Natural killer cell treated with Interleukin-12 subunit alpha and Interleukin-12 subunit beta and Interleukin-15 and Interleukin-18, amount 100 ng/mL, for 72 hours (primary cell): ENCODE measurements at places on chromosomes 1 and 21.

DNA sequence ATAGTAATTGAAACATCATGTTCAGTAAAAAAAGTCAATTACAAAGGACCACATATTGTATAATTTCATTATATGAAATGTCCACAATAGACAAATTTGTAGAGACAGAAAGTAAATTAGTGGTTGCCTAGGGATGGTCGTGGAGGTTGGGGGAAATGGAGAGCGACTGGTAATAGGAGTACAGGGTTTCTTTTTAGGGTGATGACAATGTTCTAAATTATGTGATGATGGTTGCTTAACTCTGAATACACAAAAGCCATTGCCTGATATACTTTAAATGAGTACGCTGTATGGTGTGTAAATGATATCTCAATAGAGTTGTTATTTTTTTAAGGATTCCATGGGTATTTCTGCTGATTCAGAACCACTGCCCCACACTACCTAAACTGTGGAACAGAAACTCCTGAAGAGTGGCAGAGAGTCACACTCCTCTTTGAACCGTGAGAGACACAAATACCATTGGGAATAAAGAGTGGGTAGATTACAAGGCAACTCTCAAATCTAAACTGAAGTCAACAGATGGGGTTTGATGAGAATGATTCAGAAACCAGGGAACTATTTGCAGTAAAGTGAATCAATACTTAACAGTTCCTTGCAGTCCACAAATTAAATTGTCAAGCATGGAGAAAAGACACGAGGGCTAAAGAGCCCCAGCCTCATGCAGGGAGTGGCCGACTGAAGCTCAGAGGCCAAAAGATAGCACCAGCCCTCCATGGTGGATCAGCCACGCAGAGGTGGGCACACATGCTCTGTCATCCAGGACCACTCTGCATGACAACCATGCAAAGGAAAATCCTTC lies 118.0 kb downstream of the CAPN8 start:
- H3K27ac ChIP-seq = no peak overlapping the region
- no peak overlapping the region for H3K4me3 ChIP-seq

GRCh38 chr1:234965111-234965510 lies 163.5 kb downstream of the TOMM20 start:
- peaks cover 59% of the 10 kb centered on the region for H3K4me1 ChIP-seq
- H3K36me3 ChIP-seq = no peaks in the 10 kb centered on the region
- DNase-seq = peak; percentile 80
- H3K4me3 ChIP-seq = peak overlapping the region; percentile 92
- no peaks in the 10 kb centered on the region for H3K27me3 ChIP-seq
- H3K27ac ChIP-seq = peak overlapping the region; percentile 98

DNA sequence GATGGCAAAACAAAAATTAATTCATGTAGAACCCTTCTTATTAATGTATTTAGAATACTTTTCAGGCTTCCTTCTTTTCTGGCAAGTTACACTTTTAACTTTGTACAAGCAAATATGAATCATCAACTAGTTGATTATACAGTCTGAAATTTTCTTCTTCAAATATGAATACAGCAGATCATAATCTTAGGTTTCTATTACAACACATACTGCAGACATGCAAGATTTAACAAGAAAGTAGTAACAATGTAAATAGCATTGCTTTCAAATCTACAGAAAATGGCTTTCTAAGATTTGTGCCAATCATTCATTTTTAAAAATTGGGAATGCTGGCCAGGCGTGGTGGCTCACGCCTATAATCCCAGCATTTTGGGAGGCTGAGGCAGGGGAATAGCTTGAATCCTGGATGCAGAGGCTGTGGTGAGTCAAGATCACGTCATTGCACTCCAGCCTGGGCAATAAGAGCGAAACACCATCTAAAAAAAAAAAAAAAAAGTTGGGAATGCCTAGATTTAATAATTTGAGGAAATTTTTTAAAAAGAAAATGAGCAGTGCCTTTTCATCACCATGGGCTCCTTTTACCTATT lies 68.4 kb upstream of the DPYD start:
- H3K36me3 ChIP-seq = no peaks in the 10 kb centered on the region
- H3K27ac ChIP-seq = no peak overlapping the region
- no peaks in the 10 kb centered on the region for H3K4me1 ChIP-seq
- peaks cover 18% of the 10 kb centered on the region for H3K27me3 ChIP-seq
- DNase-seq = no peak
- H3K4me3 ChIP-seq = no peak overlapping the region

DNA sequence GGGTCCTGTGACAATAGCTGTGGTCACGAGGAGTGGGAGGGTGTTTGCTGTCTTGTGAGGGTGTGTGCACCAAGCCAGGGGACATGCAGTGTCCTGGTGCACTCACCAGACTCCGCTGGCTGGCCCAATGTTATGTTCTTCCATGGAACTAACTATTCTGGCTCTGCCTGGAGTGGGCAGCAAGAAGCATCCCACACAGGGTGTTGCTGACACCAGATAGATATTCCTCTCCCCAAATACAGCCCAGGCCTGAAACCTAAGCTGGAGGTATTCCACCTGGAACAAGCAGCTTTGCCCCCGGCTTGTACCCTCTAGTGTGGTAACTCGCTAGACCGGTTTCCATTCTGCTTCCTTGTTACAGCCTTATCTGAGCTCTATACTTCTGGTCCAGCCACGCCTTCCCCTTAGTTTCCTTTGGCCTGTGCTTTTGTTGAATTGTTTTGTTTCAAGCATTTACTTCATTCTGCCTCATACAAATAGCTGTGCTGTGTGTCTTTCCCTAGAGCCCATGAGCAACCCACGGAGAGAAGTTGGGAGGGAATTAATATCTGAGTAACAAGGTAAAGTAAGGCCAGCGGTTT lies 14.7 kb upstream of the LY9 start:
- H3K27ac ChIP-seq = peak overlapping the region; percentile 78
- no peak for DNase-seq
- H3K27me3 ChIP-seq = peaks cover 2% of the 10 kb centered on the region
- peaks cover 23% of the 10 kb centered on the region for H3K4me1 ChIP-seq
- H3K4me3 ChIP-seq = peak overlapping the region; percentile 66

GRCh38 chr1:206834711-206835110 lies 30.7 kb upstream of the IL20 start:
- no peak overlapping the region for H3K4me3 ChIP-seq
- DNase-seq = no peak
- H3K36me3 ChIP-seq = no peaks in the 10 kb centered on the region
- H3K27me3 ChIP-seq = peaks cover 15% of the 10 kb centered on the region

DNA sequence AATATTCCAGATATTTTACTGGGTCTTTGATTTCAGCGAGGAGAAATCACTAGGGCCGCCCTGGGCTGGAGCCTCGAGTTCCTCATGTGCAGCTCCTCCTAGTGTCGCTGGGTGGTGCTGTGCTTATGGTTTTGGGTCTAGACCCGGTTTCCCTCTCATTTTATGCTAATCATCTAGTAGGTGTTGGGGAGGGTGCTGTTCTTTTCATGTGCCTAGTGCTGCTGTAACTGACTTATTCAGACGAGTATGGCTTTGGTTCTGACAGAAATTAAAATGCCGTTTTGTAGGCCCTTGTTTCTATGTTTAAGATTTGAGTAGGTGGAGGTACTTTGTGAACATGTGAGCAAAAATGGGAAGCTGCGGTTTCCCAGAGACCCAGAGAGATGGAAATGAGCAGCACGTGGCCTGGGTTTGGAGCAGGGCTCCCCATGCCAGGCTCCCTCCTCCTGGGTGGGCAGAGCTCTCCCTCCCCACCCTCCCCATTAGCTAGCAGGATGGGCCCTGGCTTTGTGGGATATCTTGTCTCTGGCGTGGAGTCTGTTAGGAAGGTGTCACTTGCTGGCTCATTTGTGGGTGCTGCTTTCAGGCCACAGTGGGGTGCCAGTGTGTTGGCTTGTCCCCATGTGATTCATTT lies 74.0 kb upstream of the GPR88 start:
- DNase-seq = peak; percentile 65
- H3K27me3 ChIP-seq = no peaks in the 10 kb centered on the region
- peaks cover 11% of the 10 kb centered on the region for H3K36me3 ChIP-seq

DNA sequence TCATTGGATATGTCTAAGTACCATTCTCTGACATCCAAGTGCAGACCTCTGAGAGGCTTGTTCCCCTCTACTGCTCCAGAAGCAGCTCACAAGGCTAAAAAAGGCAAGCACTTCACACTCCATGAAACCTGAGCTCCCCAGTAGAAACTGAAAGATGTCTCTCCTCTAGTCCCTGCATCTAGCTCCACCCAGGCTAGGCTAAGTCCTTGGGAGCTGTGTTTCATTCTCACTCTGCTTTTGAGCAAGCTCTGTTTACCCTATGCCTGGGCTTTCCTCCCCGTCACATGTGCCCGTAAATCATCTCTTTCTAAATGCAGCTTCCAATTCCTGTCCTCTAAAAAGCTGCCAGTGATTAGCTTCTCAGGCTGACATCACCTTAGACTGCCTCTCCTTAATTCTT lies 39.0 kb downstream of the LRRC71 start:
- H3K36me3 ChIP-seq = no peaks in the 10 kb centered on the region
- H3K27me3 ChIP-seq = peaks cover 20% of the 10 kb centered on the region
- H3K4me1 ChIP-seq = peaks cover 13% of the 10 kb centered on the region
- H3K27ac ChIP-seq = no peak overlapping the region

- no peak overlapping the region for H3K27ac ChIP-seq
- no peaks in the 10 kb centered on the region for H3K36me3 ChIP-seq
- H3K4me3 ChIP-seq = peak overlapping the region; percentile 55
These were observed 17.5 kb downstream of the KLHDC8A start for GRCh38 chr1:205339197-205339702.

GRCh38 chr1:27561124-27561899 lies 42.6 kb downstream of the AHDC1 start:
- no peaks in the 10 kb centered on the region for H3K36me3 ChIP-seq
- peaks cover 43% of the 10 kb centered on the region for H3K4me1 ChIP-seq
- H3K4me3 ChIP-seq = no peak overlapping the region
- DNase-seq = no peak
- H3K27me3 ChIP-seq = no peaks in the 10 kb centered on the region

GRCh38 chr1:85463731-85464496 lies 1.0 kb downstream of the DDAH1 start:
- DNase-seq = no peak
- H3K4me3 ChIP-seq = peak overlapping the region; percentile 1
- H3K4me1 ChIP-seq = no peaks in the 10 kb centered on the region
- no peaks in the 10 kb centered on the region for H3K36me3 ChIP-seq

GRCh38 chr21:20971296-20971921 lies 26.8 kb upstream of the NCAM2 start:
- no peak for DNase-seq
- no peaks in the 10 kb centered on the region for H3K36me3 ChIP-seq
- H3K4me3 ChIP-seq = no peak overlapping the region
- no peak overlapping the region for H3K27ac ChIP-seq
- no peaks in the 10 kb centered on the region for H3K4me1 ChIP-seq

GRCh38 chr1:173302890-173303829 lies 96.0 kb upstream of the TNFSF4 start:
- no peaks in the 10 kb centered on the region for H3K36me3 ChIP-seq
- H3K4me1 ChIP-seq = peaks cover 30% of the 10 kb centered on the region
- H3K27ac ChIP-seq = no peak overlapping the region
- H3K4me3 ChIP-seq = no peak overlapping the region

DNA sequence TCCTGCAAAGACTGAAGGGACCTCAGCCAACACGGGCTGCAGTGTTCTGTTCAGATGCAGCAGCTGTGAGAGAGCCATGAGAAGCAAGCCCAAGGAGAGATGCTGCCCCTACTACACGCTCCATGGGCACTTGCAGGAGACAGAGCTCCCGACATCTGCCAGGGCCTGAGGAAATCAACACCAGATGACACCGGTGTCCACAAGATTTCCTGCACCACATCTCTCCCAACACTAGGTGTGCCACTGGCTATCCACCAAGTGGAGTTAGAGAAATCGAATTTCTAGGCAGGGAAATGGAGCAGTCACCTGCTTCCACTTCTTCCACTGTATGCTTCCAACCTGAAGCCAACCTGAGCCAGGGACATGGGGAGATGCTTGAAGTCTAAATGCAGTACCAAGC lies 445.3 kb downstream of the RWDD3 start:
- no peaks in the 10 kb centered on the region for H3K4me1 ChIP-seq
- H3K27me3 ChIP-seq = no peaks in the 10 kb centered on the region
- no peak overlapping the region for H3K27ac ChIP-seq
- H3K36me3 ChIP-seq = no peaks in the 10 kb centered on the region

GRCh38 chr1:224407571-224408293 lies 26.9 kb downstream of the WDR26 start:
- H3K4me3 ChIP-seq = no peak overlapping the region
- H3K36me3 ChIP-seq = peaks cover 16% of the 10 kb centered on the region
- no peak overlapping the region for H3K27ac ChIP-seq
- no peaks in the 10 kb centered on the region for H3K27me3 ChIP-seq
- DNase-seq = no peak

GRCh38 chr1:84166797-84167196 lies 22.7 kb downstream of the PRKACB start:
- H3K27ac ChIP-seq = peak overlapping the region; percentile 84
- H3K27me3 ChIP-seq = no peaks in the 10 kb centered on the region
- H3K4me3 ChIP-seq = peak overlapping the region; percentile 82
- DNase-seq = no peak

DNA sequence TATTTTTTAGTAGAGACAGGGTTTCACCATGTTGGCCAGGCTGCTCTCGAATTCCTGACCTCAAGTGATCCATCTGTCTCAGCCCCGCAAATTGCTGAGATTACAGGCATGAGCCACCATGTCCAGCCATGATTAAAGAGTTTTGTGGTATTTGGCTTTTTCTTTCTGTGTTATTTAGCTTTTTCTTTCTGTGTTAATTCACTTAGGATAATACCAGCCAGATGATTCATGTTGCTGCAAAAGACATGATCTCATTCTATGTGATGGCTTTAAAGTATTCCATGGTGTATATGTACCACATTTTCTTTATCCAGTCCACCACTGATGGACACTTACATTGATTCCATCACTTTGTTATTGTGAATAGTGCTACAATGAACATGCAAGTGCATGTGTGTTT lies 1135.2 kb downstream of the AMY1C start:
- H3K4me3 ChIP-seq = no peak overlapping the region
- DNase-seq = no peak
- H3K4me1 ChIP-seq = no peaks in the 10 kb centered on the region
- peaks cover 2% of the 10 kb centered on the region for H3K36me3 ChIP-seq
- no peak overlapping the region for H3K27ac ChIP-seq
- no peaks in the 10 kb centered on the region for H3K27me3 ChIP-seq

- no peak overlapping the region for H3K4me3 ChIP-seq
- no peak overlapping the region for H3K27ac ChIP-seq
- H3K27me3 ChIP-seq = no peaks in the 10 kb centered on the region
- H3K36me3 ChIP-seq = no peaks in the 10 kb centered on the region
These were observed 2.4 kb upstream of the THEM5 start for GRCh38 chr1:151855933-151856332.

- peaks cover 24% of the 10 kb centered on the region for H3K27me3 ChIP-seq
- peaks cover 14% of the 10 kb centered on the region for H3K4me1 ChIP-seq
- H3K4me3 ChIP-seq = peak overlapping the region; percentile 32
These were observed 15.9 kb downstream of the ESPN start for GRCh38 chr1:6440198-6441126.

DNA sequence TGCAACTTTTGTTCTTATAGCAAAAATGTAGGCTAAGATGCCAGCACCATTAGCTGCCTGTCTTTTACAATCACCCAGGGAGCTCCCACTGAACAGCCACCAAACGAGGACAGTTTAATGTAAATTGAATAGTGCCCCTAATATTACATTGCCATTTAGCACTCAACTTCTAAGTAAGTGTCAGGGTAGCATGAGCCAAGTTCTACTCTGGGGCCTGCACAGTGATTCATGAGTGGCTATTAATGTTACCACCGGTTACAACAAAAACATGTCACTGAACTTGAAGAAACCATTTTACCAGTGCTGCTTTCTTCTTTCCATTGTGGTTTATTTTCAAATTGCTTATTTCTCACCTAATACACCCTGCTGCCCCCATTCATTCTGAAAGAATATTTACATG lies 295.6 kb upstream of the RRP15 start:
- DNase-seq = no peak
- no peak overlapping the region for H3K27ac ChIP-seq
- no peaks in the 10 kb centered on the region for H3K4me1 ChIP-seq
- no peaks in the 10 kb centered on the region for H3K27me3 ChIP-seq
